ENCODE measurements at places on chromosomes 13 and 19.

- DNase-seq = no peak
These were observed 1202.3 kb downstream of the UQCRFS1 start for GRCh38 chr19:28010656-28011055.

- DNase-seq = no peak
These were observed 173.8 kb upstream of the RNF113B start for GRCh38 chr13:98350746-98351330.

- no peak for DNase-seq
These were observed 57.7 kb upstream of the MCF2L start for GRCh38 chr13:112911285-112911701.

GRCh38 chr19:41621654-41622053 lies 5.2 kb downstream of the CEACAM4 start:
- DNase-seq = no peak

DNA sequence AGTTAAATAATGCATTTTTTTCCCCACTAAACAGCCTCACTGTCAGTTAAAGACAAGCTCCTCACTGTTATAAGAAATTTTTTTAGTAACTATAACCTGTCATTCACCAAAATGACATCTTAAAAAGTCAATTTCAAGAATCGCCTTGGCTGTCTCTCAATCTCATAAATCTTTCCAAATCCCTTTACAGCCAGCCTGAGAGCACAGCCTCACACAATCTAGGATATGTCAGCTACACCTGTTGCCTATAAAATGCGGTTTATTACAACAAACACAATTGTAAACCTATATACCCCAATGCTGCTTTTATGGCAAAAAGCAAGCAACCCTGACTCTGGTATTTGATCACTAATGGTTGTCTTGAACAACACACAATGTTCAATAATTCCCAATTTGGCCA lies 29.5 kb upstream of the FNDC3A start:
- no peak for DNase-seq

GRCh38 chr13:99367106-99367616 lies 60.0 kb upstream of the GPR183 start:
- no peak for DNase-seq

GRCh38 chr13:113917096-113917495 lies 53.2 kb upstream of the GAS6 start:
- DNase-seq = no peak

- no peak for DNase-seq
These were observed 133.1 kb downstream of the CRYL1 start for GRCh38 chr13:20392530-20392929.

DNA sequence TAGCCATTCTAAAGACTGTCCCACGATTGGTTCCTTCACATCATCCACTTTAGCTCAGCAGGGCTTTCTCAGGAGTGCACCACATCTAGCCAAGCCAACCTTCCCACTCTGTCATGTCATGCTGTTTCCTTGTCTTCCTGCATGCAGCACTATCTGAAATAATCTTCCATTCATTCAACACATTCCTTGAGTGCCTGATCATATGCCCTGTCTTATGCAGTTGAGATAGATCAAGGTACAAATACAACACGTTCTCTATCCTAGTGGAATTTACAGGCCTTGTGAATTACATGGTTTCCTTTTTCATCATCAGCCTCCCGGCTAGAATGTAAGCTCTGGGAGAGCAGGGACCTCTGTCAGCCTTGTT lies 6.8 kb upstream of the MRPS31 start:
- no peak for DNase-seq

- no peak for DNase-seq
These were observed 5.3 kb downstream of the SIGLECL1 start for GRCh38 chr19:51256155-51256625.

- no peak for DNase-seq
These were observed 757 bp downstream of the WIZ start for GRCh38 chr19:15448778-15449619.

DNA sequence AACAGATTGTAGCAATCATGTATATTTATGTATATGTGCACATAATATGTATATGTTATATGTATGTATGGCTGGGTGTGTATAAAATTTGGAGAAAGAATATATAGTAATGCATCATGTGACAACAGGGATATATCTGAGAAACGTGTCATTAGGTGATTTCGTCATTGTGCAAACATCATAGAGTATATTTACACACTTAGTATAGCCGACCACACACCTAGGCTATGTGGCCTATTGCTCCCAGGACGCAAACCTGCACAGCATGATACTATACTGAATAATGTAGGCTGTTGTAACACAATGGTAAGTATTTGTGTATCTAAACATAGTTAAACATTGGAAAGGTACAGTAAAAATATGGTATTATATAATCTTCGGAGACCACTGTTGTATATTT lies 43.8 kb downstream of the ESD start:
- DNase-seq = no peak

DNA sequence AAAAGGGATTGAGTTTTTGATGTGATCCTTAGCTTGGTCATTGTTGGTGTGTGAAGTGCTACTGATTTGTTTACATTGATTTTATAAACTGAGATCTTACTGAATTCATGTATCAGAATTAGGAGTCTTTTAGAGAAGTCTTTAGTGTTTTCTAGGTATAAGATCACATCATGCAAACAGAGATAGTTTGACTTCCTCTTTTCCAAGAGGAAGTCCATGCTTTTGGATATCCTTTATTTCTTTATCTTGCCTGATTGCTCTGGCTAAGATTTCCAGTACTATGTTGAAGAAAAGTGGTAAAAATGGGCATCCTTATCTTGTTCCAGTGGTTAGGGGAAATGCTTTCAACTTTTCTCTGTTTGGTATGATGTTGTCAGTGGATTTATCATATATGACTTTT lies 561.2 kb upstream of the SLITRK1 start:
- no peak for DNase-seq

DNA sequence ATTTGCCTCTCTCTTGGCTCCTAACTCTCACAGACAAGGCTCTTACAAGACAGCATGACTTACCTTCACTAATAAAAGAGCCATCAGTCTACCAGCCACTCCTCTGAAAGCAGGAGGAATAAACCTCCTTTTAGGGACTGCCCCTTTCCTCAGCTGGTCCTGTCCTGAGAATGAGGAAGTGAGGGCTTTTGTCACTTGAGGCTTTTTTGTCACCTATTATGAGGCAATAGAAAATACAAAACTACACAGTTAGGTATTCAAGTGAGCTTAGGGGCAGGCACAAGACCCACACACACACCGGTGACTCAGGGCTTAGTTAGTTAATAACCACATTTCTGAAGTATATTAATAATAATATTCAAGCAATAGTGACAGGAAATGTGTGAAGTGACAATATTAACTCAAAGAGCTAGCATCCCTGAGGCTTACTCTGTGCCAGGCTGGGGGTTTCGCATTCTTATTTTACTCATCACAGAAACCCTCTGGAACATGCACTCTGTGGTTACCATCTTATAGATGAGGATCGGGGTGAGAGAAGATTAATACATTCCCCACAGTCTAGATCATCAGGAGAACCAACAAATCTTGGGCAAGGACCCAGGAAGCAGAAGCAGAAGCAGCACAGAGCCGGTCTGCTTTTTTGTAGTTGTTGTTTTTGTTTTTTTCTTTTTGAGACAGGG lies 379.9 kb downstream of the LIG4 start:
- no peak for DNase-seq

- DNase-seq = no peak
These were observed 49.0 kb upstream of the OXGR1 start for GRCh38 chr13:97043302-97043701.

GRCh38 chr13:77040076-77040475 lies 13.1 kb upstream of the FBXL3 start:
- DNase-seq = no peak

GRCh38 chr13:33610438-33611120 lies 207.4 kb upstream of the RFC3 start:
- DNase-seq = peak; percentile 48

DNA sequence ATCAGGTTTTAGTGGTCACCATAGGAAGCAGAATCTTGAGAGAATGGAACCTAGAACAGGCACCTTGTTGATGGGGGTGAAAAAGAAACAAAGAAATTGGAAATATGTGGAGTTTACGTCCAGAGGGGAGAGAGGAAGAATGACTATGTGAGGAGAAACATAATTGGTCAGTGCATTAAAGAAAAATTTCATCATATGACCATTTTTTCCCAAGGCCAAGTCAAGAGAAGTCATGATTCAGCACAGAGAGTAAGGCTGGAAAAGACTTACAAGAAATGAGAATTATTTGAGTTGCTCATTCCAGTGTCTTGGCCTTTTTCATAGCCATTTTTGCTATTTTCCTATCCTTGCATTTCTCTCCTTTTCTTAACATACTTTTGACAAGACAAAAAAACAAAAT lies 421.7 kb downstream of the EFNB2 start:
- DNase-seq = no peak

DNA sequence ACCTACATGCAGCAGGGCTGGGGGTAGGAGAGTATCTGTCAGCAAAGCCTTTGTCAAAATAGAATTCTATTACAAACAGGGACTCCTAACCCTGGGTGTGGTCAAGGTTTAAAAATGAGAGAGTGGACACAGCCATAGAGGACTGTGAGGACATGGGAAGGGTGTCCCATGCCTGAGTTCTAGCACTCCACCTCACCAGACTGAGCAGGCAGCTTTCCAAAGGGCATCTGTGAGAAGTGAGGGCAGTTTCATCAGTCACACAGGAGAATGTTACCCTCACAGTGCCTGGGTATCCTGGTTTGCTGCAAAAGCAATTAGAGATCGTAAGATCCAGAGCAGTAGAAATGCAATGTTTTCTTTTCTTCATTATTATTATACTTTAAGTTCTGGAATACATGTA lies 174.9 kb upstream of the UBL3 start:
- no peak for DNase-seq

GRCh38 chr13:102400675-102401145 lies 1.1 kb downstream of the FGF14 start:
- DNase-seq = no peak

DNA sequence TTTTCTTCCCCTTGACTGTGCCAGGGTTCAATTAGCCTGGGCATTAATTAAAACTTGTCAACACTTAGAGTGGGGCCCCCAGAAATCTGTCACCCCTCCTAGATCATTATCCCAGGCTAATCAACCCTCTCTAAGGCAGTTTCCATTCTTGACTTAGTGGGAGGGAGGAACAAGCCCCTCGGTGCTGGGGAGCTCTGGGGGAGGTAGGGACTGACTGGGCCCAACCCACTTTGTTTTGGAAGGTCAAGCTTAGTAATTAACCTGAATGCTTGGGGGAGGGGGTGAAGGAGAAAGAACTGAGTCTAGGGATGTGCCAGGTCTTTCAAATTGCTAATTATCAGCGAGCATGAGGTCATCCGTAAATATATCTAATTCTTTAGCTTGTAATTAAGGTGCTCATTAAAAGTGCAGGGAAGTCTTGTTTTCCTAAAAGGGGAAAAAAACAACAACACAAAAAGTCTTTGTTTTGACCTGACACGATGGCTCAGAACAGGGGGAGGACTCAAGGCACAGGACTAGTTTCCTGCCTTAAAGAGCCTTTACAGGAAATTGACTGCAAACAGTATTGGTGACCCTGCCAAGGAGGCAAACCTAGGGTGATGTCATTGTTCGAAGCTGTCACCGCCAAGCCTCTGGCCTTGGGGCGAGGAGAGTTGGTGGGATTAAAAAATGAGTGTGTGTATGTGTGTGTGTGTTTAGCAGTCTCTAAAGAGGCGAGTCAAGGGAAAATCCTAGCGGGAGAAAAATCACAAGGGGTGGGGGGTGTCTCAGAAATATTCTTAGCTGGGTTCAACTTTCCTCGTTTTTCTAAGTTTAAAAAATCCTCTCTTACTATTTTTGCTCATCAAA lies 19.4 kb downstream of the ACTN4 start:
- DNase-seq = no peak

GRCh38 chr19:5932609-5933262 lies 18.7 kb downstream of the CAPS start:
- DNase-seq = no peak

DNA sequence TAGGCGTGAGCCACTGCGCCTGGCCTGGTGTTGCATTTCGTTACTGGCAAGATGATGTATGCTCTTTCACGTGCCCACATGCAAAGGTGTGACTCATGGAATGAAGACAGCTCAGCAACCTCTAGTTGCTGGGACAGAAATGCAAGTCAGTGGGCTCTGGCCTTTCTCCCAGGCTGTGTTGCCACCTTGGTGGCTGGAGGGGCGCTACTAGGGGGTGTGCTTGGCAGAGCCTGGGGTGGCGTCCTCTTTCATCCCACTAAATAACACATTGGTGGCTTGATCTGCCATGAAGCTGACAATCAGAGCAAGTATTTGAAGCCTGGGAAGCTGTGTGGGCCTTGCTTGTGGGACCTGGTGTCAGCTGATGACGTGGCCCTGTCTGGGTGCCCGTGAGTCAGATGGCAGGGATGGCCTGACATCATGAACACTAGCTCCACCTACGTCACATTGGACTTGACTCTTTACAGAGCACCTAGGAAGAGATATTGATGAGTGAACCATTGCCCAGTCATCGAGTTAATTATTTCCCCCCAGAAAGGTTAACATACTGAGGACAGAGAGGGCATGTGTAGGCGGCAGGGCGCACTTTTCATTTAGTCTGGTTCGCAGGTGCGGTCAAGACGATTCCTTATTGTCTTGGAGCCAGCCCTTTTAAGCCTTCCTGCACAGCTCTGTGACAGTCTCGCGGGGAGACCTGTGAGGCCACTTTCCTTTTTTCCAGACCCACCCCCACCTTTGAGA lies 154.2 kb downstream of the TM9SF2 start:
- peak; percentile 31 for DNase-seq

- no peak for DNase-seq
These were observed 58.1 kb upstream of the TPM4 start for GRCh38 chr19:16018106-16018755.

DNA sequence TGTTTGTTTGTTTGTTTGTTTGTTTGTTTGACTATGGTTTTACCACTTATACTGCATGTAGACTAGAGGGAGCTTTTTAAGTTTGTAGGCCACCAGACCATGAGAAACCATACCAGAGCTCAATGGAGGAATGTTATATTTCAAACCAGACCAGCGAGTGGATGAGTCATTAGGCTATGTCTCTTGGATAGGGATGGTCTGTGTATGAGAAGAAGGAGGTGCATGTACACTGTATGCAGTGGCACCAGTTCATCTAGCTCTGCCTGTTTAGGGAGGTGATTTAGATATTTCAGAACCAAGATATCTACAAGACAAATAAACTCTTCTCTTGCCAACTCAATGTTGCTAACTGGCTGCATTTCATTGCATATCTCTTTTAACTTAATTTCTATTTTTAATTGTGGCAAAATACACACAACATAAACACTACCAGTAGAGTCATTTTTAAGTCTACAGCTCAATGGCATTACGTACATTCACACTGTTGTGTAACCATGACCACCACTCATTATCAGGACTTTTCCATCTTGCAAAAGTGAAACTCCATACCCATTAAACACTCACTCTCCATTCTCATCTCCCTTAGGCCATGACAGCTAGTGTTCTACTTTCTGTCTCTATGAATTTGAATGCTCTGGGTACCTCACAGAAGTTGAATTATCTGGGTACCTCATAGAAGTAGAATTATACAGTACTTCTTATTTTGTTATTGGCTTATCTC lies 29.2 kb downstream of the SYDE1 start:
- DNase-seq = no peak

GRCh38 chr19:13583114-13583513 lies 76.8 kb upstream of the CACNA1A start:
- DNase-seq = no peak

Data from CD4-positive, alpha-beta T cell (primary cell).